ENCODE measurements at places on chromosomes 1 and 21. TPM values are rescaled to one million over a fixed set of nuclear protein-coding genes. Genes with fewer than 3 reads are reported as not detected.

ITLN2 gene
- not detected for total RNA-seq

CELA3B gene
- total RNA-seq: 7.0 TPM

NDC1 gene
- 8.2 TPM for total RNA-seq

TSNAX gene
- 16.0 TPM for total RNA-seq

S100A2 gene
- 2.8 TPM for total RNA-seq

PLA2G2F gene
- not detected for total RNA-seq

DNA sequence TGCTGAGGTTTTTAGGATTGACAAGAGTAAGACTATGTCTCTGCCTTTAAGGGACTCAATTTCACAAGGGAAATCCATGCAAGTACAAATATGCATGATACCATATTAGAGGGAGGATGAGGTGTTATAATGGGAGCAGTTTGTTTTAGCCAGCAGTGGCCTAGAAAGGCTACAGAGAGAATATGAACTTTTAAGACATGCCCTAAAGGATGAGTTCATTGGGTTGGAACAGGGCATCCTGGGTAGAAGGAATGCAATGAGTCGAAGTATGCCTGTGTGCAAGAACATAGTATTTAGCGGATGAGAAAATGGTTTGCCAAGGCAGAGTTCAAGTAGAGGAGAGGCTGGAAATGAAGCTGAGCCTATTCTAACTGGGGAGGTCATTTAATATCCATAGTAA is 32.6 kb upstream of the LEPR start:
- no peak for DNase-seq

DNA sequence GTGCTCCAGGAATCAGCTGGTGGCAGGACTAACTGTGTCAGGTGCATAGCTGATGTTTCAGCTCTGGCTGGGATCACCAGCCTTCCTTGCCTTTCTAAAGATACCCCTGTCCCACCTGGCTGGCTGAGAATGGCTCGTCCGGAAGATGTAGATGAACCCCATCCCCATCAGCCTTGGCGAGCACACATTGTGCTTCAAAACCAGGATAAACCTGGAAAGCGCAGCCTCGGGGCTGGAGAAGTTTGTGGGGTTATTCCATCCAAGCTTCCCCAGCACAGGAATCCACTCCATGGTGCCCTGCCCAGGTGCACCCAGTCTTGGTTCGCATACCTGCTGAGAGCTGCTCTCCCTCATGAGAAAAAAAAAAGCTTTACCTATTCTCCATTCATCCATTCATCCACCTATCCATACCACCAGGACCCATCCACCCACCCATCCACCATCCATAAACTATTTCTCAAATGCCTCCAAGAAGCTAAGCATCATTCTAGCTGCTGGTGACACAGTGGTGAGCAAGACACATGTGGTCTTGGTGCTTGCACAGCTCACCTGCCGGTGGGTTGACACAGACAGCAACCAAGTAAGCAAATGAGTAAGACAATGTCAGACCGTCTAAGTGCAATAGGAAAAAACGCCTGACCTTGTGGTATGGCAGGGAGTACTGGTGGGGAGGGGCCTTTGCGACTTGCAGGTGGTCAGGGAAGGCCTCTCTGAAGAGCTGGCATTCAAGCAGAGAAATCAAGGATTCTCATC is 94.0 kb downstream of the DMRTB1 start:
- no peak for DNase-seq

DNA sequence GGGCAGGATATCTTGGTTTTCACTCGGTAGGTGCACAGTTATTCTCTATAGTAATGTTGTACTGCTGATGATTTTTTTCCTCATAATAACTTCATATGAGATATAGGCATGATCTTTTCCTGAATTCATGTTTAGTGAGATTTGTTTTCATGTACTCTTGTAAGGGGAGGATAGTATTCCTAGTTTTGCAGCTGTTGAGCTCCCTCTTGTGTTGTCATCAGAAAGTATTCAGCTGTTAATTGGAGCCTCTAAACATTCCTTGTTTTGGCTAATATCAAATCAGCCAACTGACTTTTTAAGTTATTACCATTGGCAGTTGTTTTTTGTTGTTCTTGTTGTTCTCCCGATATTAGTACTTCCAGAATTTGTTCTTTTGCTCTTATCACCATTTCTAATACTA is 24.4 kb downstream of the OR10R2 start:
- DNase-seq: no peak

DNA sequence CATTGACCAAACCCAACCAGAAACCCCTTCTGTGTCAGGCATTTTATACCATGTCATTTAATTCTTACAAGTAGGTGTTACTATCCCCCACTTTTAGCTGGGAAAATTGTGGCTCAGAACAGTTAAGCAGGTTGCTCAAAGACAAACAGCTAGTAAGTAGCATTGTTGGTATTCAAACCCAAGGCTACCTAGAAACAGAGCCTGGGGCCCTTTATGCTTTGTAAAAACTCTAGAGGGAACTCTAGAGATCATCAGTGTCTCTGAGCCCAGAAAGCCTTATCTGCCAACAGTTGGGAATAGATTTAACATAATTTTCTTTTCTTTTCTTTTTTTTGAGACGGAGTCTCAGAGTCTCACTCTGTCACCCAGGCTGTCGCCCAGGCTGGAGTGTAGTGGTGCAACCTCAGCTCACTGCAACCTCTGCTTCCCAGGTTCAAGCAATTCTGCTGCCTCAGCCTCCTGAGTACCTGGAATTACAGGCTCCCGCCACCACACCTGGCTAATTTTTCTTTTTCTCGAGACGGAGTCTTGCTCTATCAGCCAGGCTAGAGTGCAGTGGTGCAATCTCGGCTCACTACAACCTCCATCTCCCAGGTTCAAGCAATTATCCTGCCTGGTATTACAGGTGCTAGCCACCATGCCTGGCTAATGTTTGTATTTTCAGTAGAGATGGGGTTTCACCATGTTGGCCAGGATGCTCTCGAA is 48.5 kb upstream of the OSBPL9 start:
- DNase-seq: no peak

GRCh38 chr1:17546946-17547670 is 7.6 kb downstream of the ARHGEF10L start:
- no peak for DNase-seq

DNA sequence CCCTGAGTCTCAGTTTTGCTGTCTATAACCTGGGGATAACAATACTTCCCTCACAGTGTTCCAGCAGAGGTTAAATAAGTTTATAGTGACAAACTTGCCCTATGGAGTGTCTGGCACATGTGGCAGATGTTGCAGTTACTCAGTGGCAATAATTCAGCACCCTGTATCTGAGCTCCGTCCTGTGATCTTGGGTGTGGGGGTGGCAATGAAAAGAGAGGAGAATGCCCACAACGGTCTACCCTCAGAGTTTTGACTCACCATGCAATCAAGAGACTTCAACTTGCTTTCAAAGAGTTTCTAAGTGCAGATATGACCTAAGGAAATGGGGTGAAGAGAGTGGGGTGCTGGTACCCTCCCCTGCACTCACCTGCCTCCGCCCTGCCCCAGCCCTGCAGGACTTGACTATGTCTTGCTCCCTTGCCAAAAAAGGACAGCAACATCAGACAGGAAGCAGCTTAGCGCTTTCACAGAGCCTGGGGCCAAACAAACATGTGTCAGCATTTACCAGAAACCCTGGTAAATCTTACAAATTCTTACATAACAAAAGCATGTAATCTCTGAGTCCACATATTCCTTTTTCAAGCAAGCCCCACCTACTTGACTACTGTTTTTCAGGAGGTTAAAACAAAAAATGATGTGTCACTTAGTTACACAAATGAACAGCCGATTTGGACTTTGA is 185.1 kb upstream of the CAMK1G start:
- peak; percentile 53 for DNase-seq

- DNase-seq: no peak
Measured at GRCh38 chr1:158148468-158148867, 32.2 kb upstream of the CD1D start.

- no peak for DNase-seq
Measured at GRCh38 chr1:241939798-241940197, 17.8 kb upstream of the BECN2 start.

DNA sequence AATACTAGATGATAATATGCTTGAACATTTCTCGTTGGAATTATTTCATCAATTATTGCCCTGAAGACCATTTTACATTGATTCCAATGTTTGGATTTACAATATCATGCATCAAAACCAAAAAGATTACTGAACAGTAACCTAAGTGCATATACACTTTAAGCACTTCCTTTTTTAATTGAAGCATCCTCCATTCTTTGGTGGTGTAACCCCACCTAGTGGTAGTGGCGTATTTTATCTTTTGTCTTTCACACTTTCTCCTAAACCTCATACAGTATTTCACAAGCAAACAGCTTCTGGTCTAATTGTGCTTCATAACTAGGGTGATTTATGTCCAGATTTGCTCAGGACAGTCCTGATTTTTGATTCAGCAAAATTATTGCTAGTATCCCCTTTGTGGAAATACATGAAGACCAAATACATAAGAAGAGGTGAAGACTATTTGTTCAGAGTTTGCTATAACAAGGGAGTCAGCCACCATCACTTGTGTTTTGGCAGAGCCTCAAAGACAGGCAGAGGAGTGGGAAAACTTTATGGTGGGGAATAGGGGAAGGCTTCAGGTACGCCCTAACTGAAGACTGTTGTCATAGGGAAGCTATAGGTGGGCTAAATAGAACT is 3.4 kb upstream of the NVL start:
- DNase-seq: no peak

GRCh38 chr1:99965646-99966375 is 4.0 kb upstream of the SLC35A3 start:
- no peak for DNase-seq

DNA sequence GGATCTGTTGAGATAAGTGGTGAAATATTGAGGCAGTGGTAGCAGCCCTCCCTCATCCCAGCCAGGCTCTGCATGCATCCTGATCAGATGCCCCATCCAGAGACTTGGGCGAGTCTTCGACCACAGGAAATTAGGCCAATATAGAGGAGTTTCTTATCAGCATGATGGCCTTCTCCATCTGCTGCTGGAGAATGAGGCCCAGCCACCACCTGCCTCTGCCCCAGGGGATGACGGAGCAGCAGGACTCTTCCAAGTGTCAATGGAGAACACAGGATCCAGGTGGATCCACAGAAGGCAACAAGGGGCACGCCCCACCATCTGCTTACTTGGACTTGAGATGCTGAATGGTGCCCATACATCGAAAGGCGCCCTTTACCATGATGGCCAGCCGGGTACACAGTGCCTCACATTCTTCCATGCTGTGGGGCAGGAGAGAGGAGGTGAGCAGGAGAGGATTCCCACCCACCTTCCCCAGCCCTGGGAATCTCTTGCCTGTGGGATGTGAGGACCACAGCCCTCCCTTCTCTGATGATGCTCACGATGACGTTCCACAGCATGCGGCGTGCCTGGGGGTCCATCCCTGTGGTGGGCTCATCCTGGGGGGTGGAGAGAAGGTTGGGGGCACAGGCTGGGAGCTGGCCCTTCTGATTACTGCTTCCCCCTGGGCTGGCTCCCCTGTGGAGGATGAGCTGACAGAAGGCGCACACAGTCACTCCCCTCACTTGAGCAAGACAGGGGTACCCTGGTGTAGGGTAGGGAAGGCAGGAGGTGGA is 91.5 kb upstream of the GCLM start:
- no peak for DNase-seq

GRCh38 chr1:216682752-216683151 is 40.5 kb downstream of the ESRRG start:
- no peak for DNase-seq

DNA sequence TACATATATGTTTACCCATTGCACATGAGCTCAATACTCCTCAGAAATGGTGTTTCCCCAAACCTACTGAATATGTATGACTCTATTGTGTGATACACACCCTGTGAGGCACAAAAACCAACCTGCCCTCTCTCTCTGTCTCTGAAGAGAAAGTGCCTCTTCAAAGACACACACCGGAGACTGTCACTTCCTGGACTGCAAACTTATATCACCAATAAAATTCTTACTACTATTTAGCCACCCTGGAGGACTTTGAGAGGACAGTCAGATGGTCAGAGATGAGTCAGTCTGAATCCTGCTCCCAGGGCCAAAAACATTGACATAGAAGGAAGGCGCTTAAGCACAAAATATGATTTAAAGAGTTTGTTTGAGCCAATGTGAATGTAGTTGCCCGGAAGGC is 110.4 kb downstream of the PPIAL4G start:
- DNase-seq: no peak
